ENCODE measurements at places on chromosomes 16 and 17. TPM values are rescaled to one million over a fixed set of nuclear protein-coding genes. Genes with fewer than 3 reads are reported as not detected.

- peak; percentile 83 for DNase-seq
- H3K4me3 ChIP-seq, result peak overlapping the region; percentile 63
- peaks cover 2% of the 10 kb centered on the region for H3K27me3 ChIP-seq
These were observed 13.5 kb upstream of the CBX4 start for GRCh38 chr17:79852748-79853147.

GRCh38 chr17:14121952-14122351 is 52.6 kb downstream of the COX10 start:
- H3K4me3 ChIP-seq, result no peak overlapping the region
- H3K27ac ChIP-seq, result no peak overlapping the region
- no peaks in the 10 kb centered on the region for H3K36me3 ChIP-seq
- H3K4me1 ChIP-seq, result no peaks in the 10 kb centered on the region
- no peak for DNase-seq

DNA sequence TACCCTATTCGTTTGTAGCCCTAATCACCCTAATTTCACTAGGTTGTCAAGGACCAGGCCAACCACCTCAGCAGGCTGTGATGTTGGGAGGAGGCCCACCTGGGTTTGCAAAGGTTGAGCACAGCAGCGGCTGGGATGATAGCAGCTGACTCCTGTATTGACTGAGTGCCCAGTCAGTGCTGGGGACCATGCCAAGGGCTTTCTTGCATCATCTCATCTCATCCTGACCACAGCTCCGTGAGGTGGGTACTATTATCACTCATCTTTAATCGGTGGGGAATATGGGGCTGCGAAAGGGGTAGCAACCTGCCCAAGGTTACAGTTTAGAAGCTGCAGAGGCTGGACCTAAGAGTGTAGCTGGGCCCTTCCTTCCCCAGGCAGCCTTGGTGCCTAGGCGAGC is 11.7 kb downstream of the ATPAF2 start:
- no peaks in the 10 kb centered on the region for H3K36me3 ChIP-seq
- H3K4me1 ChIP-seq, result peaks cover 18% of the 10 kb centered on the region
- no peaks in the 10 kb centered on the region for H3K27me3 ChIP-seq
- DNase-seq, result no peak
- no peak overlapping the region for H3K4me3 ChIP-seq

- peaks cover 9% of the 10 kb centered on the region for H3K4me1 ChIP-seq
- DNase-seq, result peak; percentile 46
- no peak overlapping the region for H3K27ac ChIP-seq
These were observed 38.1 kb downstream of the SRL start for GRCh38 chr16:4203748-4204147.

GRCh38 chr17:64145375-64145750 is 15.4 kb upstream of the ERN1 start:
- peaks cover under 1% of the 10 kb centered on the region for H3K36me3 ChIP-seq
- H3K27me3 ChIP-seq, result no peaks in the 10 kb centered on the region
- peak overlapping the region; percentile 90 for H3K27ac ChIP-seq
- DNase-seq, result no peak
- H3K4me1 ChIP-seq, result peaks cover 12% of the 10 kb centered on the region
- H3K4me3 ChIP-seq, result peak overlapping the region; percentile 92

GRCh38 chr16:57699481-57699880 is 4.9 kb downstream of the DRC7 start:
- no peak overlapping the region for H3K27ac ChIP-seq
- no peaks in the 10 kb centered on the region for H3K4me1 ChIP-seq
- H3K4me3 ChIP-seq, result no peak overlapping the region
- H3K36me3 ChIP-seq, result no peaks in the 10 kb centered on the region

- H3K36me3 ChIP-seq, result no peaks in the 10 kb centered on the region
- DNase-seq, result peak; percentile 23
- no peak overlapping the region for H3K27ac ChIP-seq
- no peaks in the 10 kb centered on the region for H3K4me1 ChIP-seq
These were observed 30.7 kb downstream of the SDK2 start for GRCh38 chr17:73613271-73614233.

DNA sequence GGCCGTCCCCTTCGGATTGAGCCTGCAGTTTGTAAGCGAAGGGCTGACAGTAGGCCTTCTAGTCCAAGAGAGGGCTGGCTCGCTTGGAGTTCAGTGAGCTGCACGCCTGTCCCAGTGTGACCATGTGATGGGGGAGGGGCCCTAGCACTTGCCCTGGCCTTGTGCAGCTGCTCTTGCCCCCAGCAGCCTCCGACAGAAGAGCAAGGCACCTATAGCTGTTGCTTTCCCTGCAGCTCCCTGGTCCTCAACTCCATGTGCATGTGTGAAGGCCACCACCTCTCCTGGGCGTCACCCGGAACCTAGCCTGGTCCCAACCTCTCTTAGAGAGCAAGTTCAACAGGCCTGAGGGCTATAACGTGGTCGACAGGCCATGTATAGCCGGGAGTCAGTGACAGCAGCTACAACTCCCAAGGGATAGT is 5.6 kb downstream of the SPHK1 start:
- H3K27me3 ChIP-seq, result no peaks in the 10 kb centered on the region
- no peak overlapping the region for H3K27ac ChIP-seq
- peaks cover 36% of the 10 kb centered on the region for H3K36me3 ChIP-seq

DNA sequence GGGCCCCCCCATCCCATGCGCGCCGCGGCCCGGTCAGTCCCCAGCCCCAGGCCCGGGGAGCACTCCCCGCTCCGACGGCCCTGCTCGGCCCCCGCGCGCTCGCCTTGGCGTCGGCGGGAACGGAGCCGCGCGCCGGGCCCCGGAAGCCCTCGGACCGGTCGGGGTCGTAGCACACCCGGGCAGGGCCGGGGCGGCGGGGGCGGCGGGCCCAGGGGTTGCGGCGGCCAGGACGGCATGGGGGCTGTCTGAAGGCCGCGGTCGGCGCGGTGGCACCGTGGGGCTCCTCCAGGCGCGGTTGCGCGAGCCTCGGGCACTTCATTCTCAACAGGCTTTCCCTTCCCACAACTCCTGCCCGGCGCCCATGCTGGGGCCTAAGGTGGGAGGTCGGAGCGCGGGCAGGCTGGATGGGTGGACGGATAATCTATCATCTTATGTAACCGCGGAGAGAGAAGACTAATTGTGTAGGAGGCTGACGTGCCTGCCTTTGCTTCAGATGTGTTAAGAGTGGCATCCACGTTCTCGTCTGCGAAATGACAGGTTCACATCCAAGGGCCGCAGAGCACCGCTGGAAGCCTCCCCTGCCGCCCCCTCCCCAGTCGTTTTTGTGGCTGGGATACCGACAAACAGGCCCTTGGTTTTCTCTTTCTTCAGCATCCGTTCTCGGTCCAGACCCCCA is 708 bp downstream of the BAIAP2 start:
- H3K36me3 ChIP-seq, result peaks cover 10% of the 10 kb centered on the region
- no peaks in the 10 kb centered on the region for H3K27me3 ChIP-seq
- no peak overlapping the region for H3K27ac ChIP-seq
- no peak for DNase-seq

- no peak overlapping the region for H3K4me3 ChIP-seq
- no peaks in the 10 kb centered on the region for H3K27me3 ChIP-seq
- H3K27ac ChIP-seq, result no peak overlapping the region
- H3K36me3 ChIP-seq, result no peaks in the 10 kb centered on the region
- no peaks in the 10 kb centered on the region for H3K4me1 ChIP-seq
These were observed 127.2 kb downstream of the HS3ST3B1 start for GRCh38 chr17:14427900-14428647.

DNA sequence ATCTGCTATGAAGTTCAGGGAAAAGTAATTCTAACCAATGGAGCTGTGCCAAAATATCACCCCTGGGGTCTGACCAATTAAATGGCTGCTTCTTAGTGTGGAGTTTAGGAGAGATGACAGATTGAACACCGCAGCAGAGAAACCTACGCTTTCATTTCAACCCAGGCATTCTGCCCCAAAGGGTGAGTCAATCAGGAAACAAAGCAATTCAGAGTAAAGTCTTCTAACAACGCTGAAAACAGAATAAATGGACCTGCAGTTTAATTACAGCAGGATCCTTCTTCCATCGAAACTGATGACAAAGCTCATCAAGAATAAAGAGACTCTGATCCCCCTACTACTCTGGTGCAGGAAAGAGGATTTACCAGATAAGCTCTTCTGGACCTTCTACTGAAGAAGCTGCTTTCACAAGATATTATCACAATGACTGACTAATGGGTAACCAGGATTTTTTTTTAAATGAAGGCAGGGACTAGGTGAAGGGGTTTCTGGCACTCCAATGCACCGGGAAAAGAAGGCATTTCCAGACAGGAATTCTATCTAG is 16.7 kb downstream of the RFFL start:
- peak; percentile 59 for DNase-seq
- H3K27ac ChIP-seq, result peak overlapping the region; percentile 10
- H3K4me3 ChIP-seq, result peak overlapping the region; percentile 10

DNA sequence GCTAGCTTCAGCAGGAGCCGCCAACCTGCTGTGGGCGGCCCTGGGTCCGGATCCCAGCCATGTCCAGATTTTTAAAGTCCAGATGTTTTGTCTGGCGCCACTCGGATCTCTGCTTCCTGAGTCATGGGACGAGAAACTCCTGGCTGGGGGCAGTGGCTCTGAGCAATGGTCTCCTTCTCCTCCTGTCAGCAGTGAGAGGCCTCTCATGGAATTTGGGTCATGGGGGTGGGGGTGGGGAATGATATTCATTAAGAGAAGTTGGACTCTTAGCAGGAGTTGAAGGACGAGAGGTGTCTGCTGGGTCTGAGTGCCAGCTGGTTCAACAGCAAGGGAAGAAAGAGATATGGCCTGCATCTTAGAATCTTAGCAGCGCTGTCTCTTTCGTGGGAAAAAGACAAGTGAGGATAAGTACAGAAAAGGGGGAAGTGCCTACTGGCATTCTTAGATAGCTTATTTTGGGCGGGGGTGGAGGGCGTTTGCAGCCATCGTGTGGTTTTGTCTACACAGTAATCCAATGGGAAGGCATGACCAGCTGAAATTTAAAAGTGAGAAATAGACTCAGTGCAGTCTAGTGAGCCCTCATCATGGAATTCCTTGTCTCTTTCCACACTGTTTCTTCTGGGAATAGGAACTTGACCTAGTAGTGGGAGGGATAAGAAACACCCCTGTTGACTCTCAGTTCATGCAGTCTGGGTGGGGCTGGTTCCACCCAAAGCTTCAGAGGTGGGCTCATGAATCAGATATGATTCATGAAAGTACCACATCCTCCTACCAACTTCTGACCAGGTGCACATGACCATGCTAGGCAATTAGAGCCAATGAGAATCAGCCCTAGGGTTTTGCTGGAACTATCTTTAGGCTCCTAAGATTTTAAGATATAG is 80.5 kb downstream of the MYH13 start:
- H3K4me1 ChIP-seq, result no peaks in the 10 kb centered on the region
- no peak for DNase-seq
- H3K27me3 ChIP-seq, result no peaks in the 10 kb centered on the region
- no peak overlapping the region for H3K4me3 ChIP-seq

- no peak overlapping the region for H3K27ac ChIP-seq
- H3K27me3 ChIP-seq, result no peaks in the 10 kb centered on the region
- H3K36me3 ChIP-seq, result peaks cover 31% of the 10 kb centered on the region
- H3K4me1 ChIP-seq, result peaks cover 6% of the 10 kb centered on the region
- H3K4me3 ChIP-seq, result no peak overlapping the region
These were observed 9.7 kb upstream of the ARL5C start for GRCh38 chr17:39175695-39176093.

DNA sequence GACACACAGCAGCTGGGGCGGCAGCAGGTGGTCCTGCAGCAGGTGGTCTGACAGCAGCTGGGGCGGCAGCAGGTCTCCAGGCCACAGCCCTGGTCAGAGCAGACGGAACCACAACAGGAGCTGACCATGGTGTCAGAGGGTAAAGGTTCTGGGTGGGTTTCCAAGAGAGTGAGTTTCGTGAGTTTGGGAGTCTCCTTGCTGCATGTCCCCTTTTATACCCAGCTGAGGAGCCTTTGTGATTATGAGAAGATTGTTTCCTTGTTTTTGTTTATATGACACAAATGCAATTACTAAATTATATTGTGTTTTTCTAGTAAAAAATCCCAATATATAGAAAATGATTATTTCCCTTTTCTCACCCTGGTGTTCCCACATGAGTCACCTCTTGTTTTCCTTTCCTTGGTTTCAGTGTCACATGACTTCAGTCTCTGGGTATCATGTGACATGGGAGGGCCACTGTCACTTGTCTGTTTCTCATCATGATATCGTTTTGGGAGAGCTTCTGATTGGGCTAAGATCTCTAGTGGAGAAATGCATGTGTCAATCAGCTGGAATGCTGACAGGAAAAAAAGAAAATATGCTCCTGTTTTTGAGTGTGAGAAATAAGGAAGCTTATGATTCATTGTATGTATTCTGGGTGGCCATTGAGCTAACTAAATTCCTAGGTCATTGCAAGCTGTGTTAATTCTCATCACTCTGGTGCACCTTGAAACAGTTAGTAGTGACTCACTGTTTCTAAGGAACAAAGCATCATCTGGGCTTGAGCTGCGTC is at the start of gene KRTAP4-6:
KRTAP4-6 (minus strand) TSS at position 185 of the 772 bp plus-strand sequence; CDS start at position 128, 57 bp downstream.
- H3K27ac ChIP-seq, result peak within 1 kb of the TSS; percentile 69
- H3K4me3 ChIP-seq, result no peak within 1 kb of the TSS
- H3K4me1 ChIP-seq, result peaks cover 6% of the 10 kb centered on the region
- DNase-seq, result peak; percentile 78
- no peaks in the 10 kb centered on the region for H3K27me3 ChIP-seq

GRCh38 chr17:49191409-49191916 is 18.9 kb downstream of the GNGT2 start:
- H3K27me3 ChIP-seq, result no peaks in the 10 kb centered on the region
- peak overlapping the region; percentile 78 for H3K27ac ChIP-seq
- no peak for DNase-seq
- peaks cover 14% of the 10 kb centered on the region for H3K4me1 ChIP-seq

GRCh38 chr17:11331547-11332513 is 90.8 kb downstream of the SHISA6 start:
- H3K4me1 ChIP-seq, result no peaks in the 10 kb centered on the region
- no peak for DNase-seq
- no peaks in the 10 kb centered on the region for H3K27me3 ChIP-seq
- H3K4me3 ChIP-seq, result no peak overlapping the region
- H3K27ac ChIP-seq, result no peak overlapping the region

DNA sequence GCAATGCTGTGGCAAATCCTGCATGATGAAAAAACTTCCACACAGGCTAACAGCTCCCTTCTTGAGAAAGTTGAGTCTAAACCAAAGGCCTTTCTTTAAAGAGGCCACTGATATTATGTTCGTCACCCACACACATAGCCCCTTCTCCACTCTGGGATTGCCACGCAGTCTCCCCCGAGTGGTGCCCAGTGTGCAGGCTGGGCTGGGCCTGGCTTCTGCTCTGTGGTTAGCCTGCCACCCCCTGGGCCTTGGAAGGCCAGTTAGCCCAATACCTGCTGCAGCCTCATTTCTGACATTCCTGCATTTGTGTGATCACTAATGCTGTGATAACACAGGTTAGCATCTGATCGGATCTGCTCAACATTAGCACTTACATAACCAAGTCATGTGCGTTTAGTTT is 44.8 kb downstream of the CDH3 start:
- H3K27ac ChIP-seq, result no peak overlapping the region
- no peaks in the 10 kb centered on the region for H3K4me1 ChIP-seq
- no peak for DNase-seq
- H3K27me3 ChIP-seq, result peaks cover 2% of the 10 kb centered on the region
- H3K36me3 ChIP-seq, result no peaks in the 10 kb centered on the region

Gene ASPA
- 0.36 TPM for total RNA-seq

Gene NDRG4
- 6.5 TPM for total RNA-seq

Gene PITPNM3
- 1.8 TPM for total RNA-seq

Gene PMFBP1
- total RNA-seq, result 0.59 TPM

Gene C16orf89
- total RNA-seq, result 0.59 TPM

Gene KRTAP2-3
- not detected for total RNA-seq

Gene ODAD4
- 1.5 TPM for total RNA-seq

Gene ITGAX
- under 0.01 TPM for total RNA-seq

Gene RBL2
- total RNA-seq, result 61.0 TPM

Gene TMEM220
- total RNA-seq, result 3.3 TPM

Gene CES5A
- not detected for total RNA-seq

Gene SCNN1B
- not detected for total RNA-seq

Gene OSGIN1
- total RNA-seq, result 3.6 TPM

Data from osteoblast (primary cell).